Osteoblast (primary cell): ENCODE measurements at places on chromosomes 3 and 15. TPM values are rescaled to one million over a fixed set of nuclear protein-coding genes. Genes with fewer than 3 reads are reported as not detected.

The TM4SF18 gene
- total RNA-seq, result 0.29 TPM in 1 of 2 replicates, not detected in the other

The ACKR4 gene
- total RNA-seq, result 0.72 TPM in 1 of 2 replicates, not detected in the other

The CYFIP1 gene
- total RNA-seq, result 104 and 107 TPM in 2 replicates

The TMCO5A gene
- not detected in 2 replicates for total RNA-seq

GRCh38 chr3:123028233-123028828, 768 bp upstream of the SEMA5B start:
- DNase-seq, result peak; percentile 96

- DNase-seq, result no peak
Observed at GRCh38 chr3:187473778-187474406, 105.7 kb downstream of the RTP4 start.

DNA sequence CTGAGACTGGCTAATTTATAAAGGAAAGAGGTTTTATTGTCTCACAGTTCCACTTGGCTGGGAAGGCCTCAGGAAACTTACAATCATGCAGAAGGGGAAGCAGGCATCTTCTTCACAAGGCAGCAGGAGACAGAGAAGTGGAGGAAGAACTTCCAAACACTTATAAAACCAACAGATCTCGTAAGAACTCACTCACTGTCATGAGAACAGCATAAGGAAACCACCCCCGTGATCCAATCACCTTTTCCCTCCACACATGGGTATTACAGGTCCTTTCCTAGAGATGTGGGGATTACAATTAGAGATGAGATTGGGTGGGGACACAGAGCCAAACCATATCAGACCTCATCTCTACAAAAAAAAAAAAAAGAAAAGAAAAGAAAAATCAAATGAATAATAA, 25.7 kb downstream of the CGGBP1 start:
- no peak for DNase-seq

- no peak for DNase-seq
Observed at GRCh38 chr15:61839546-61839945, 220.7 kb downstream of the VPS13C start.

DNA sequence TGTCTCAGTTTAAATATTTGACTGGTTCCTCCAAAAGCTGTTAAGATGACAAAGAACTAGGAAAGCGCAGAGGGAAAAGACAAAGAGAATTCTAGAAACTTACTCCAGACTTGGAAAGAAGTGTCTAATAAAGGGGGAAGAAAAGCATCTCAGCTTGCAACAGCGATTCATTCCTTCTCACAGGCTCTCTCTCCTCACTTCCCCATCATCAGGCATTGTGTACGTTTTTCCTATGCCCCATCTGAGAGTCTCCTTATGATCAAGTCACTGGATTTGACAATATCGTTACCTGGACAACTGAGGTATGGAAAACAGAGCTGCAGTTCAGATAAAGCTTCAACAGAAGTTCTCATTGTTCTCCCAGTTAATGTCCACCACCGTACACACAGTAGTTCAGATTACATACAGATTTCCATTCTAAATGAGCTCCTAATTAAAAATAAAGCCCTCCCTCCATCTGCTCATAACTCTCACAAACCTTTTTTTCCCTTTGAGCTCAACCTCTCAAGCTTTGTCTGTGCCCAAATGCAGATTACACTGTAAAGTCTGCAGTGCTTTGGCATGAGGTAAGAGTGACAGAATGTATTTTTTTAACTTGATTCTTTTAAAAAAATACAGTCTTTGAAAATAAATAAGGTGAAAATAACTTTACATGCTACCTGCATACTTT, 254.4 kb upstream of the THBS1 start:
- no peak for DNase-seq

- no peak for DNase-seq
Observed at GRCh38 chr15:101639667-101640066, 12.5 kb downstream of the TM2D3 start.

DNA sequence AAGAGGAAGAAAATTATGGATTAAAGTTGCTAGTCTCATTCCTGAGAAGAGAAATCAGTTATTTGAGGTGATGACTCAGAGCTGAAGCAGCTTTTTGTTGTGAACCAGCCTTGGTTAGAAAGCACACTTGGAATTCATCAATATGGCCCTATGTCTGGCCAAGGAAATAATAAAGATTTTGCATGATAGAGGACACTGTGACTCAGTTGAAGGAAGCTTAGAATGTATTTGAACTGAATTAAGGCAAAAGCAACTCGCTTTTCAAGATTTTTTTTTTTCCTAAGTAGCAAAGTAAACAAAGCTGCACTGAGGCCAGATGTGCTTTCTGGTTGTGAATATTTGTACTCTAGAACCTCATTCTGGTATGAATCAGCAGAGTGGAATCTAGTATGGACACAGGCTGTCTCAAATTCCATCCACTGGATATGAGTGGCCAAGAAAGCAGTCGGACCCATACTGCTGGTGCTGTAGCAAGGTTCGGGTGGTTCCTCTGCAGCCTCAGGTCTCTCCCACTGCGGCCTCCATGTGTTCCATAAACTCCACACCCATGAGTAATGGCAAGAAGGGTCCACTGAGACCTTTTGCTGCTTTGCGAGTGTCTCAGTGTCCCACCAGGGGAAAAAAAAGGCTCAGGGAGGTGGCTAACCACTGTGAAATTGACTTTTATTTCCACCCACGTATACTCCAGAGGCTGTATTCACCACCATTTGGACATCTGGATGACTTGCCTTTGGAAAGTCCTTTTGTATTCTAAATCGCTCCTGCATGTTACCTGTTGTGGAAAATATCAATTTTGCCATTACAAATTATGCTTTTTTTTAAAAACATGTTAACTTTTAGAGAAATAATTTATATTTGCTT, 53.1 kb downstream of the TGFBR2 start:
- DNase-seq, result no peak

GRCh38 chr15:101723171-101723873, 951 bp downstream of the TARS3 start:
- DNase-seq, result peak; percentile 76

- DNase-seq, result no peak
Observed at GRCh38 chr3:152315623-152316022, 46.9 kb downstream of the MBNL1 start.

DNA sequence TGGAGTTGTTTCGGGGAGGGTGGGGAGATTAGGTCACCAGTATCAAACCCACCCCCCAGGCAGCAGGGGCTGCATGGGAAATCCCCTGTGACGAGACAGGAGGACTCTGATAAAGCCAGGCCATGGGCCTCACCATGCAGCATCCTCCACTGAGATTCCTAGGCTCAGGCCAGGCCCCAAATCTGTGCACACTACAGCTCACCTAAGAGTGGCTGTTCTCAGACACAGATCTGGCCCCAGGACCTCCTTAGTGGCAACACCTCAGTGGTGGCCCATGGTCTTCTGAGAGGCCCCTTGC, 29.0 kb downstream of the PXYLP1 start:
- no peak for DNase-seq

GRCh38 chr3:62688050-62688449, 187.2 kb downstream of the CADPS start:
- DNase-seq, result no peak

DNA sequence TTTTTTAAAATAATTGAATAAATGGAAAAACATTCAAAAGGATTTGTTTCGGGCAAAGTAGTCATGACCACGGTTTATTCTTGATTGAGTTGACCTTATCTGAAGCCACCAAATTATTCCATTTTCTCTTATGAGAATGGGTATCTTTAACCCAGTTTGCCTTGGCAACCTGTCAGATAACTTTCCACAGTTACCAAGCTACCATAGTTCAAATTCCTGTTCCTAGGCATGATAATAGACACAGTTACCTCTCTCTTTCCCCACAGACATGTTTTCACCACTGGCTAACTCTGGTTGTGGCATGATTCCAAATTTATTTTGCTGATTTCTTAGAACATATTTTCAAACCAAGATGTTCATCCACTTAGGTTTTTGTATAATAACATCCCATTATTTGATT, 84.9 kb downstream of the NECTIN3 start:
- no peak for DNase-seq
